ENCODE measurements at places on chromosomes 16 and 17.

DNA sequence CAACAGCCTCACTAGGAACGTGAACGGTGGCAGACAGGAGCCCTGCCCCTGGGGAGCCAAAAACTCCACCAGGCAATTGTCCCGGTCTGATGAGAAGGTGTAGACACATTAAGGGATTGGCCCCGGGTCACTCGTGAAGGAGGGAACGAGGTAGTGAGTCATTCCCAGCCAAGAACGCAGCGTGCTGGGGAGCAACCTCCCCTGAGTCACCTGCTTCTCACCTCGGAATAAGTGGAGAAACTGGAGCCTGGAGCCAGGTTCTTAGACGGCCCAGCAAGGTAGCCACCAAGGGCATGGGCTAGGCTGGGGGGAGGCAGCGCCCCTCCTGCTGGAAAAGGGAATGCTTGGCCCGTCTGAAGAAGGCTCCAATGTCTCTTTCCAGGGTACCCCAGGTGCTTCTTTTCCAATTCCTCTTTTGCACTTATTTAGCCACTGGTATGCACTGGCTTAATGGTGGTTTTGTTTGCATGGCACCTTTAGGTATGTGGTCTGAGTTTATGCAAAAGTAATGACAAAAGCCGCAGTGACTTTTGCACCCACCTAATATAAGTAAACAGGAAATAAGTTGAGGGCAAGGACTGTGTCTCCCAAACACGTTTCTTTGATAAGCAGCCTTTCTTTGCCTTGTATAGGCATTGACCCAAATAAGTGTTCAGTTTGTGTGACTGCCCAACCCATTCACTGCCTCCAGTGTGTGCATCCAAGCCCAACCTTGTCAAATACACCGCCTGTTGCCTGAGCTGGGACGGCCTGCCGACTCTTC is 1.8 kb upstream of the HELZ start:
- peak; percentile 67 for DNase-seq

DNA sequence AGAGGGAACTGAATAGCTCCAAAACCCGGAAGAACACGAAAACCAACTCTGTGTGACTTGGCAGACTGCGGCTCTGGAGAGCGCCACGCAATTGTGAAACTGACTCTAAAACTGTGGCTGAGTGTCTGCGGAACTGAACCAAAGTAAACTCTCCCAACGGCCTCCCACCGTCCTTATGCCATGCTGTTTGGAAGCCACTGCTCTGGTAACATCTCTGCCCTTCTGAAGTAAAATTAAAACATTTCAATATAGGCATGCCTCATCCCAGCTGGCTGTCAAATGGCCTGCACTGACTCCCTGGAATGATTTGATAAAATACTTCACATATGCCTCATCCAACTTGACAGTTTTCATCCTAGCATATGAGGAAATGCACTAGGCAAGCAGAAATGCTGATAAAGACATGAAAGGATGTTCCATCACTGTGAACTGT is 70.2 kb downstream of the PARN start:
- no peak for DNase-seq

GRCh38 chr16:72060405-72060804 is 2.6 kb upstream of the HPR start:
- DNase-seq = no peak

- no peak for DNase-seq
These were observed 34.8 kb downstream of the MMD start for GRCh38 chr17:55386796-55387332.

- DNase-seq = no peak
These were observed 142.4 kb upstream of the SOX9 start for GRCh38 chr17:71978435-71978834.

GRCh38 chr16:81632392-81633146 is 146.5 kb upstream of the PLCG2 start:
- peak; percentile 95 for DNase-seq

Data from mesenchymal stem cell (in vitro differentiated cells and primary cell).